ENCODE measurements at places on chromosomes 1 and 21. TPM values are rescaled to one million over a fixed set of nuclear protein-coding genes. Genes with fewer than 3 reads are reported as not detected.

DNA sequence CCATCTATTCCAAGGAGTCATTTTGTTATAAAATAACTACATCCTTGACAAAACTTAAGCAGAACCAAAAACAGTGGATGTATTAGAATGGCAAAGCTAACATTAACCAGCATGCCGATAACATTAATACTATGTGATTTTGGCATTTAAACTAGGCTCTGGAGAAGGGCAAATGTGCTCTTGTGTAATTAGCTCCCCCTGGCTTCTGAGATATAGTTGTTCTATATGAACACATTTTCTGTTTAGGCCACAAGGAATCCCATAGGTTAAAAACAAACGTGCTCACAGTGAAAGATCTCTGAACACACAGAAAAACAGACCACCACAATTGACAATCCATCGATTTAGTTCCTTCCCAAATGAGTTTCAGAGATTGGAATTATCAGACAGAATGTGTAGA is 57.4 kb upstream of the TARS2 start:
- no peak for DNase-seq

CHI3L2 gene
- polyA plus RNA-seq = 0.30 TPM

AMIGO1 gene
- polyA plus RNA-seq = 12.9 TPM

GRCh38 chr21:29441651-29442050 is 142.9 kb downstream of the BACH1 start:
- DNase-seq = no peak

PGBD2 gene
- polyA plus RNA-seq = 4.5 TPM

Data from forelimb muscle (tissue), 1 donor.